MG63 (cell line): ENCODE measurements at places on chromosomes 2 and 18. TPM values are rescaled to one million over a fixed set of nuclear protein-coding genes. Genes with fewer than 3 reads are reported as not detected.

Gene TUBB8B
- total RNA-seq, result not detected in 2 replicates

Gene CABLES1
- 1.1 and 1.3 TPM in 2 replicates for total RNA-seq

Gene ICOS
- not detected in 2 replicates for total RNA-seq

Gene PLGLB1
- 5.0 TPM in 1 of 2 replicates, not detected in the other for total RNA-seq

Gene TACR1
- not detected in 2 replicates for total RNA-seq

Gene FAM124B
- total RNA-seq, result not detected in 2 replicates

Gene DES
- 3.8 and 22.6 TPM in 2 replicates for total RNA-seq

Gene LHCGR
- not detected in 2 replicates for total RNA-seq

Gene CSRNP3
- not detected in 2 replicates for total RNA-seq

Gene ATOH8
- 43.5 and 59.1 TPM in 2 replicates for total RNA-seq

Gene SLC14A1
- total RNA-seq, result 35.8 and 40.0 TPM in 2 replicates

Gene LRRTM1
- total RNA-seq, result not detected in 2 replicates

Gene UGT1A8
- total RNA-seq, result 0.27 and 2.2 TPM in 2 replicates

- no peak for DNase-seq
These were observed 40.8 kb downstream of the PDIA6 start for GRCh38 chr2:10771786-10772185.

GRCh38 chr18:44855681-44856080 is 175.0 kb downstream of the SETBP1 start:
- no peak for DNase-seq

DNA sequence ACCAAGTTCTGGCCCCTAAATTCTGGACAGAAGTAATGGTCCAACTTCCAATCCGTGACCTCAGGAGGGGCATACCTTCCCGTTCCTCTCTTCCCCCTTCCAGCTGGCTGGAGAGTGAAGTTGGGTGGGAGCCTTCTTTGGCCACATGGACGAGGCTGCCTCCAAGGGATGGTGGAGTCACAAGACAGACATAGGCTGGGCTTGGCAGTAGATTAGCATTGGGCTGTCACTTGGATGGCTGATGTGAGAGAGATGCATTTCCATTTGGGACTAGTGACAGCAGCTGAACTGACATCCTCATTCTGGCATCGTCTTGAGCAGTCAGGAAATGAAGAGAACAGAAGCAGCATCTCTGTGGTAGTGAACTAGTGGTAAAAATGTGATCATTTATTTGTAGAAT is 12.6 kb downstream of the NT5DC4 start:
- no peak for DNase-seq

DNA sequence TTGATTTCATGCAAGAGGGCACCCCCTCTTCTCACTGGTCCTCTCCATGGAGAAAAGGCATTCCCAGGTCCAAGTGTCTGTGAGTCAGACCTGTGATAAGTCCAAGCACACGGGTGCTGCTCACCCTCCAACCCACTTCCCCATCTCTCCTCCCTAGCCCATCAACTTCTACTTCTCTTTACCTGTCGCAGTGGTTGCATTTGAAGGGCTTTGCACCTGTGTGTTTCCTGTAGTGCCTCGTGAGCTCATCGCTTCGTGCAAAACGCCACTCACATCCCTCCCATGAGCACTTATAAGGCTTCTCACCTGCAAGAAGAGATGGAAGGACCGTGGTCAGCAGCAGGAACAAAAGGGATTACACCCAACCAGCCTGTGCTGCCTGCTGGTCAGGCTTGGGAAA is 77.5 kb downstream of the KLF7 start:
- DNase-seq, result no peak

DNA sequence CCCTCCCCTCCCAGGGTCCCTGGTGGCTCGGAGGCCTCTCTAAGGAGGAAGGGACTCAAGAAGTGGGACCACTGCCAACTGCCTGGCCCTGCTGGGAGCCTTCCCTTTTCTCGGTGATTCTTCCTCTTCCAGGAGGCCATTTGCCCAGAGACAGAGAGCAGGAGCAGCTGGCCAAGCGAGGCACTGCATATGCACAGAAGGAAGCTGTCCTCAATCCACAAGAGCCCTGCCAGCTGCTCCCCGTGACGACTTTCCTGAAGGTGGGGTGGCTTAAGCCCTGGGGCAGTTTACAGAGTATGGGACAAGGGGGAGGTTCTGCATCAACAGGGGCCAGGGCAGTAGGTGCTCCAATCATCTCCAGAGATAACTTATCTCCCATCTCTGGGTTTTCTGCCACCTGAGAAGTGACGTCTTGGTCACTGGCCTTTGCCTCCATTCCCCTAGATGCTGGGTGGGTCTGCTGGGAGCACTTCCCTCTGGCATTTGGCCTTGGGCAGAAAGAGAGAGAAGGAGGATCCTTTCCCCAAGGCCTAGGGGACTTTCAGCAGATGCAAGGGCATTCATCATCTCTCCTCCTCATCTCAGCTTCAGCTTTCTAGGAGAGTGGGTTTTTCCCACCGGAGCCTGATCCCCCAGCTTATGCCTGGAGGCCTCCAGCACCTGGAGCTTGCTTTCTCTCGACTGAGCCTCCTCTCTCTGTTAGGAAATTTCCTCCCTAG is 28.5 kb downstream of the CIB4 start:
- DNase-seq, result no peak

DNA sequence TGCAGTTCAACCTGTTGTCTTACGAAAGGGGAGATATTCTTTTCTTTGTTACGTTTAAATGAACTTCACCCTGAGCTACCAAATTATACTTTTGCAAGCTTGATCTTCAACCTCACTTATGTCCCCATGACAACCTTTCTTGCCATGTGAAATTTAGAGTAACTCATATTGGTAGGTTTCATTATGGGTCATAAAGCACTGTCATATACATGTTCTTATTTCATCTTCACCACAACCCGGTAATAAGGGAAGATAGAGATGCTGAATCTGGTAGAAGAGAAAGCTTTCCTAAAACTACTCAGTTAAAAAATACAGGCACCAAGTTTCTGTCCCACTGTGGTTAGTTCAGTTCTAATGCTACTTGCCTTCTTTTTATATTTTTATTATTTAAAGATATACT is 208.5 kb upstream of the NRP2 start:
- no peak for DNase-seq

DNA sequence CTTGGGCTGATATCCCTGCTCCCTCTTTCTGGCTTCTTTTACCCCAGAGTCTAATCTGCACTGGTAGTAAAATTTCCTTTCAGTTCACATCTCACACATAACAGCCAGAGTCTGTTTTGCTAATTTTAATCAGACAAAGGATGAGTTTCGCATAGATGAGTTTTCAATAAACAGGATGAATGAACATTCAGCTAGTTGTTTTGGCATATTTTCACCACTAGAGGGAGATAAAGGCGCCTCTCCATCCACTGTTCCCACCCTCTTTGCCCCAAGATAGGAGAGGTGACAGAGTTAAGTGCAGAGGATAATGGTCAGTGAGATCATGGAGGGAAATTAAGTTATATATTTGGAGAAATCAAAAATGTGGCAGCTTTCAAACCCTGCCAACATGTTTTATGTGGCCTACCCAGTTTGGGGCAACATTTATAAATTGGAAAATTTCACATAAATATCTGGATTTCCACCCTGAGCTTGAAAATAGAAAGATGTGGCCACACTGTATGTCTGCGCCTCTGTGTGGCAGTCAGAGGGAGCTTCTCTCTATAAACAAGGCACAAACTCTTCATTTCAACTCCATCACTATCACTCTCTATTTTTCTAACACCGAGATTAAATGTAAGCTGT is 48.5 kb upstream of the DTNA start:
- no peak for DNase-seq

- DNase-seq, result no peak
These were observed 110.3 kb downstream of the SMAD7 start for GRCh38 chr18:48840491-48840877.

DNA sequence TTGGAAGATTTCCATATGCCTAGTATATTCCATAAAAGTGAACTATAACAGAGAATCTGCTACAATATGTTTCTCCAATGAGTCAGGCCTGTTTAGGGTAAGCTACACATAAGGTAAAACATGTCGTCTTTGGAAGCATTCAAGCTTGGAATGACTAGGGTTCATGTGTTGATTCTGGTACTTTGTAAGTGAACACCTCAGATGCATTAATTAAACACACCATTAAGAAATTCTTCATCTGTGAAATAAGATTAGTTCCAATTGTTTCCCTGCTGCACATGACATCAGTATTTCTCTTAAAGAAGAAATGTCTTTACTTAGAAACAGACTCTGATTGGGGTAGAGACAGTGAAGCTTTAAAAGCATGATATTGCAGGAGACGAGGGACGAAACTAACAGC is 461.1 kb upstream of the NXPH2 start:
- no peak for DNase-seq

GRCh38 chr2:127361929-127362885 is 25.6 kb downstream of the MAP3K2 start:
- DNase-seq, result no peak

DNA sequence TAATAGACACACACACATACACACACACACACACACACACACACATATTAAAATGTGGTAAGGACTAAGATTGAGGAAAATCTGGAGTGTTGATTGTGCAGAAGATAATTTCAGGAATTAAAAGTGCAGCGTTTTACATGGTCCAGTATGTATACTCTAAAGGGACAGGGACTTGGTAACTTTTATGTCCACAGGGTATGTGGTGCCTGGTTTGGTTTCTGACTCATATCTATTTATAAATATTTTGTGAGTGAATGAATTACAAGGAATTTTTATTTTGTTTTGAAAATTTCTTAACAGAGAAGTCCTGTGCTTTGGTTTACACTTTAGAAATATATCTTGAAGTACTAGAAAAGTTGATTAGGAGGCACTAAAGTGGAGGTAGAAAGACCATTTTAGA is 287.7 kb upstream of the NXPH2 start:
- DNase-seq, result no peak

- no peak for DNase-seq
These were observed 54.3 kb downstream of the NOL10 start for GRCh38 chr2:10635430-10635829.

DNA sequence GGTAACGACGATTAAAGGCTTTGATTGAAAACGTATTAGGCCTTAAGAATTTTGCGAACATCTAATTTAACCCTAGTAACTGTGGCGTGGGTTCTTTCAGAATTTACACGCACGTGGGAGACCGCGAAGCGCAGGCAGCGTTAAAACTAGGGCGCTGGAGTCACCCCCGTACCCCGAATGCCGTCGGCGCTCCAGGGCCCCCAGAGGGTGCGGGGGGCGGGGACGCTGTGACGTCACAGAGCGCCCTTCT is 673 bp upstream of the SMCHD1 start:
- DNase-seq, result no peak

DNA sequence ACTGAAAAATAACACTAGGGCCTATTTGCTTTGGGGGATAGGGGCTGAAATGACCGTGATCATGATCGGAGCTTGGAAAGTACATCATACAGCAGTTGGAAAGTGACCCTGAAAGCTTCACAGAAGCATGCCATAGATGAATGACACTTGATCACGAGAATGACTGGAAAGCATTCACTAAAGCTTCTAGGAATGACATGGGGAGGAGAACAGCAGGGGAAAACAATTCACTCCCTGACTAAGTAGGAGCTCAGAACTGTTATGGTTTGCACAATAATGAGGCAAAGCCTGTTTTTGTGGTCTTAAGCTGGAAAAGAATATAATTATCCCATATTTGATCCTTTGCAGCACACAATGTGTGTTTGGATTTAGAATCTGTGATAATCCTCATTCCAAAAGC is 237.5 kb downstream of the NOL4 start:
- DNase-seq, result no peak

DNA sequence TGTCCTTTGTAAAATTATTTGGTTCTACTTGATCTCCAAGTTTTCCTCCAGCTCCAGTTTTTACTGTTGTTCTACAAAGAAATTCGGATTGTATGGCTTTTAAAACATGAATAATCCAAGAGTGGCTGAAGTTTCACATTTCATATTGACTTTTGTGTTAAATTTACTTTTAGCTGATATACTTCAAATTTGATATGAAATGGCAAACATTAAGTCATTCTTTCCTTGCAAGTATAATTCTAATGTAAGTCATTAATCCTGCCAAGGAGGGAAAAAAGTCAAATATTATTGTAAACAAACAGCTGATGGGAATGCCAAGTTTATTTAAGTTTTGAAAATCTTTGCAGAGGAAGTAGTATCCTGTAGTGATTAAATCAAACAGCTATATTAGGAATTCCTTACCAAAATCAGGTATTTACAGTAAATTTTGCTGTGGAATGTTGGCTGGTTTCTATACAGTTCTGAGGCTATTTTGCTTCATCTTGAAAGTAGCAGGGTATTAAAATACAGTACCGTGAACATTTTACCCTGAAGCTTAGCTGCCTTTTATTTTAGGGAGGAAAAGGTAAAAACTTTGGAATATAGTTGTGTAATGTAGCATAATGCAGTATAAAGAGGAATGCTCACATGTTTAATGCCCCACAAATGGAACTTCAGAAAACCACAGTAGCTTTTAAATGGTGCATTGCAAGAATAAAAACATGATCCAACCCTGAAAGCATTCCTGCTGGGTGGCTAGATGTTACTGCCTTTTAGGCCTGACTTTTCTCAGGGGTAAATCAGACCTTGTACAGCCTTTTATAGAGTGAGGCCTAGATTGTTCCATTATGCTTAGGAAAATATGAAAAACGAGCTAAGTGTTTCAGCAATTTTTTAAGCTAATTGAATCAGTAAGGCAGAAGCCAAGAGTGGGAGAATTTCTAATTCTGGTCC is 62.7 kb upstream of the NT5C1B start:
- DNase-seq, result no peak

- no peak for DNase-seq
These were observed 68.9 kb upstream of the BOD1L2 start for GRCh38 chr18:57077786-57078552.

GRCh38 chr18:31619291-31619690 is 27.6 kb downstream of the TTR start:
- no peak for DNase-seq

- no peak for DNase-seq
These were observed 62.8 kb downstream of the GRB14 start for GRCh38 chr2:164558450-164558849.
